ENCODE measurements at places on chromosomes 12 and 14.
A peak's percentile ranks its signal among the peaks of the same experiment; 100 is the strongest.

GRCh38 chr12:110577864-110578693 lies 5.0 kb downstream of the PPTC7 start:
- peaks cover 65% of the 10 kb centered on the region for H3K4me1 ChIP-seq
- peaks cover 36% of the 10 kb centered on the region for H3K36me3 ChIP-seq
- H3K27ac ChIP-seq = peak overlapping the region; percentile 94
- DNase-seq = peak; percentile 55
- peak overlapping the region; percentile 92 for H3K4me3 ChIP-seq
- no peaks in the 10 kb centered on the region for H3K27me3 ChIP-seq

DNA sequence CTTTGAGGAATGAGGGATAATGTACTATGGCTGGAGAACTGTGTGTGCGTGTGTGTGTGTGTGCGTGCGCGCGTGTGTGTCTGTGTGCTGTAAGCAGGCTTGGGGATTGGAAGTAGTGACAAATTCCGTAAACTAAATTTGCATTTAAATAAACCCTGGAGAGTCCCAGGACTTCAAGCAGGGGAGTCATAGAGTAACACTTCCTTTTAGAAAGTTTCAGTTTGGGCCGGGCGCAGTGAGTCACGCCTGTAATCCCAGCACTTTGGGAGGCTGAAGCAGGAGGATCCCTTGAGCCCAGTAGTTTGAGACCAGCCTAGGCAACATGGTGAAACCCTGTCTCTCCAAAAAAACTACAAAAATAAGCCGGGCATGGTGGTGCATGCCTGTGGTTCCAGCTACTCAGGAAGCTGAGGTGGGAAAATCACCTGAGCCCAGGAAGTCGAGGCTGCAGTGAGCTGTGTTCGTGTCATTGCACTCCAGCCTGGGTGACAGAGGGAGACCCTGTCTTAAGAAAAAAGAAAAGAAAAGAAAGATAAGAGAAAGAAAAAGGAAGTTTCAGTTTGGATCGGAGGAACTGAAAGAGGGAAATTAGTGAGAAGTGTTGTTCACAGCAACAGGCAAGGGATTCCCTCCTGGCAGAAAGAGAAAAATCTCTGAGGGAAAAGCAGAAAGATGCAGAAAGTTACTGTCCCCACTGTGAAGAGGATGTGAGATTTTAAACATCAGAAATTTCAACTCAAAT lies 222.7 kb upstream of the SOX5 start:
- DNase-seq = no peak
- no peak overlapping the region for H3K27ac ChIP-seq
- no peaks in the 10 kb centered on the region for H3K4me1 ChIP-seq
- no peaks in the 10 kb centered on the region for H3K36me3 ChIP-seq
- H3K27me3 ChIP-seq = no peaks in the 10 kb centered on the region

- H3K4me3 ChIP-seq = no peak overlapping the region
- peak overlapping the region; percentile 71 for H3K27ac ChIP-seq
- peaks cover 5% of the 10 kb centered on the region for H3K27me3 ChIP-seq
- peaks cover 25% of the 10 kb centered on the region for H3K4me1 ChIP-seq
These were observed 29.2 kb upstream of the TMED10 start for GRCh38 chr14:75205591-75205990.

- no peak for DNase-seq
- no peak overlapping the region for H3K27ac ChIP-seq
- H3K27me3 ChIP-seq = peaks cover 37% of the 10 kb centered on the region
- no peak overlapping the region for H3K4me3 ChIP-seq
- no peaks in the 10 kb centered on the region for H3K4me1 ChIP-seq
These were observed 36.2 kb downstream of the EML1 start for GRCh38 chr14:99829450-99829849.

DNA sequence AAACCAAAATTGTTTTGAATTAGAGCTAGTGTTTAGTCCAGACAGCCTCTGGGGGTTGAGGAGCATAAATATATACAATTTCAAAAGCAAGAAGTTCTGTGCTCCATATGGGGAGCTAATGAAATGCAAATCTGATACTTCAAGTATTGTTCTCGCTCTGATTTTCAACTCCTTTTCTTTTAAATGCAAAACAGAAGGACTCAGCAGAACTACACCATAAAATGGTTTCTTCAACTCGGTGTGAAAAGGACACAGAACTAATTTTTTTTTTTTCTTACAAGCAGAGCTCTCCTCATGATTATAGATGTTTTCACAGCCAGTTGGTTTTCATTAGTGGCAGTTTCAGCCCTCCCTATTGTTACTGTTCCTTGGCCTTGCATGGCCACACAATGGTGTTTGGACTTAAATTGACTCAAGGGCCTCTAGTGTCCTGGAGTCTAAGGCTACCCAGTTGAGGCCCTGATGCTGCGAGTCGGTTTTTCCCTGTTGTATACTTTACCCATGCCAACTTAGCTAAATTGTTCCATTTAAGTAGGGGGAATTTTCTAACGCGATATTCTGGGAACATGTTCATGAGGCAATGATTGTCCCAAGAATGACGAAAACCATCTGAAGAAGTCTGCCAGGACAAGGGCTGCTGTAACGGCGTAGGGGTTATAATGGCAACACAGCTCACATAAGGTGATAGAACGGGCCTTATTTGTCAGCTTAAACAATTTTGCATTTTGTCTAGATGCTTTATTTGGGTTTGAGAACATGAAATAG lies 120.3 kb downstream of the GPR135 start:
- H3K4me3 ChIP-seq = no peak overlapping the region
- H3K27me3 ChIP-seq = no peaks in the 10 kb centered on the region
- no peak overlapping the region for H3K27ac ChIP-seq
- DNase-seq = no peak

- no peak overlapping the region for H3K27ac ChIP-seq
- no peak for DNase-seq
- H3K4me3 ChIP-seq = no peak overlapping the region
- H3K4me1 ChIP-seq = no peaks in the 10 kb centered on the region
- H3K27me3 ChIP-seq = peaks cover 2% of the 10 kb centered on the region
- no peaks in the 10 kb centered on the region for H3K36me3 ChIP-seq
These were observed 127.6 kb upstream of the EVL start for GRCh38 chr14:99937475-99938244.

- H3K4me1 ChIP-seq = no peaks in the 10 kb centered on the region
- peaks cover 2% of the 10 kb centered on the region for H3K36me3 ChIP-seq
- H3K4me3 ChIP-seq = no peak overlapping the region
These were observed 49.9 kb downstream of the SCARB1 start for GRCh38 chr12:124813782-124814181.

DNA sequence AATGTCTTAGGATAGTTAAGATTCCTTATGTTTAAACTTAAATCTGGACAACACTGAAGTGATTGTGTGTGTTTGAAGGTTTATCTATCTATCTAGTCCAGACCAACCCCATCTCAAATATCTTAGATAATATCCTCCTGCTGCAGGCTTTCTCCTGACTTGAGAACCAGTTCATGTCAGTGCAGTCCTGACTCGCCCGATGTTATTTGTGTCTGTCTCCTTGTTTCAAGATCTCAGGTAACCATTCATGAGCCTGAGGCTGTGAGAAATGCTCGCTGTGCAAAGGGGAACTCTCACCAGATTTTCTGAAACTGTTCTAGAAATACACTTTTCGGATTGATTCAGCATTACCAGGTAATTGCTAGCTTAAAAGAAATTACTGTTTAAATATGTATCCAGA lies 356.2 kb downstream of the SNAPC1 start:
- H3K27me3 ChIP-seq = peaks cover 84% of the 10 kb centered on the region
- no peaks in the 10 kb centered on the region for H3K36me3 ChIP-seq
- no peak overlapping the region for H3K4me3 ChIP-seq
- no peak for DNase-seq
- H3K27ac ChIP-seq = no peak overlapping the region

DNA sequence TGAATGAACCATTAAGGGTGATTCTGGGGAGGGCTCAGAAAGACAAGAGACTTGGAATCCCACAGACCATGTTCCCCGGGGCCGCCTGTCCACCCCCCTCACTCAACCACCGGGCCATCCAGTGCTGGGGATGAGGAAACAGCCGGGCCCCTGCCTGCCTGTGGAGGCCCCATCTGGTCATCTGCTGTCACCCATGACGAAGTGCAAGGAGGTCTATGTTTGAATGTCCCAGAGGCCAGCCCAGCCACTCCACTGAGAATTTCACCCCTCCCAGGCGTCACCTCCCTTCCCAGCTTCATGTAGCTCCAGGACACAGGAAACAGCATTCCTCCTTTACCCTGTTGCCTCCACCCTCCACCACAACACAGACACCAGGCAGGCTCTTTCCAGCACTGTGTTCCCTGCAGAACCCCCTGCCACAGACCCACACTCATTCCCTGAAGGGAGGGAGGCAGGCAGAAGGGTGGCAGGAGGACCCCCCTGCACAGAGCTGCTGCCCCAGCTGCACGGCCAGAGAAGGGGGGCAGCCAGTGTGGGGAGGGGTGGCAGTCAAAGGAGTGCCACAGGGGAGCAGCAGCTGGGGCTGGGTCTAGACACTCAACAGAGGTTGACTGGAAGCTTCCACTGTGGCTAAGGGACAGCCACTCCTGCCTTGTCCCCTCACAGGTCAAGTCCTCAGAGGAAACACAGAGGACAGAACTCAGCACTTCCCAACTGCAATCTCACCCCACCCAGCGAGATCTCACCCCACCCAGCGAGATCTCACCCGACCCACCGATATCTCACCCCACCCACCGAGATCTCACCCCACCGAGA lies 50.3 kb upstream of the PPP2R5C start:
- DNase-seq = no peak
- H3K27ac ChIP-seq = peak overlapping the region; percentile 75
- peaks cover 3% of the 10 kb centered on the region for H3K36me3 ChIP-seq
- H3K4me3 ChIP-seq = no peak overlapping the region
- no peaks in the 10 kb centered on the region for H3K27me3 ChIP-seq

All from activated CD4-positive, alpha-beta T cell treated with anti-CD3 and anti-CD28 coated beads, Interleukin-2, amount 10 ng/mL, durations not matched to agents 7 days and 5 days (primary cell).